ENCODE measurements at places on chromosomes 7 and 10.

- DNase-seq = no peak
Observed at GRCh38 chr10:123681285-123681684, 15.1 kb downstream of the GPR26 start.

DNA sequence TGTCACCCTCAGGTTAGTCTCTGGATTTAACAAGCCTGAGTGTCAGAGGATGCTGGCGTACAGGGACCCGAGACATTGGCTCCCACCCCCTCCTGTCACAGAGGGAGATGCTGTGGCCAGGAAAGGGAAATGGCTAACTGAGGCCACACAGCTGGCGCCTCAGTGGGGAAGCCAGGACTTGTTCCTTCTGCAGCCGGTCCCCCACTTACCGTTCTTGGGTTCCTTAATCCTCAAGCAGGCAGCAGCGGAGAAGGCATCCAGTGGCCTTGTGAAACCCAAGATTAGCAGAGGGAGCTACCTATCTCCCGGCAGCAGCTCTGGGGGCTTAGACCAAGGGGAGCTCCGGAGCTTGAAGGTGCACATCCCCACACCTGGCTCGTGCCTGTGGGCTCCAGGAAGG, 65.4 kb downstream of the NEURL1 start:
- DNase-seq = no peak

DNA sequence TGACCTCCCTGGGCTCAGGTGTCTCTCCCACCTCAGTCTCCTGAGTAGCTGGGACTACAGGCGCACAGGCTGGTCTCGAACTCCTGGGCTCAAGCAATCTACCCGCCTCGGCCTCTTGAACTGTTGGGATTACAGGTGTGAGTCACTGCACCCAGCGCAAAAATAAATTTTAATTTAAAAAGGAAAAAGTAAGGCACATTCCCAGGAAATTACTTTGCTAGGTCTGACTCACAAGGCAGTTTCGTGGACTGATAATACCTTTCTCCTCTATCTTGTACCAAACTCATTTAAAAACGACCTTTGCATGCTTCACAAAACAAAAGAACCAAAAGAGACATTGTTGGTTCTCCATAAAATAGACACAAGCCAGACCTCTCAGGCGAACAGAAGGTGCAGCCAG, 29.7 kb downstream of the PARP12 start:
- DNase-seq = no peak

DNA sequence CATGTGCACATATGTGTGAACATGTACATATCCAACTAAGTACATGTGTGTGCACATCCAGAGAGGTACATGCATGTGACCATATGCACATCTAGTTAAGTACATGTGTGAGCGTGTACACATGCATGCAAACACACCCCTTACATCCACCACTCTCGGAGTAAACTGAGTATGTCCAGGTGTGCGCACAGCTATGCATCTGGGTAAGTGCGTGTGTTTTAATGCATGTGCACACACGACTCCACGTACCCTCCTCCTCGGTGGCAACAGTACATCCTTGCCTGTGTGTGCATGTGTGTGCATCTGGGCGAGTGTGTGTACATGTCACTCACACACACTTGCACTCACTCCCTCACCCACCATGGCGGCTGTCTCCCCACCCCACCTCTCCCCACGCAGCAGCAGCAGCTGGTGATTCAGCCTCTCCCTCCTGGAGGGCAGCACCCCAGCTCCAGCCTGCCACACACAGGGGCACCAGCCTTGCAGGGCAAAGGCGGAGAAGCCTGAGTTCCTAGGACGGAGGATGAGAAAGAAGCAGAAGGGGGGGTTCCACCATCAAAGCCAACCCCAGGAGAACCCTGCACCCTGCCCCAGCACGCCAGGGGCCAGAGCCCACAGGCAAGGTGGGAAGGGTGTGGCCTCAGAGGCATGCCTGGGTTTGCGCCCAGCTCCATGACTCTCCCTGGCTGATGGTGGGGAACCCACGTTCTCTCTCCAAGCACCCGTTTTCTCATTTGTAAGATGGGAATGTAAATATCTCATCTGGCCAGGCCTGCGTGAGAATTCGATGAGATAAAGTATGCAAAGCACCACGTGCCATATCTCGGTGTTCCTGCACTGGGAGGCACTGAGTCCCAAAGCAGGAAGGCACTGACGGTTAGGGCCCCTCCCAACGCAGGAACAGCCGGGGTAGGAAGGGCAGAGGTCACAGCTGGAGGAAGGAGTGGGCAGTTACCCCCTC, 27.7 kb upstream of the DNAAF5 start:
- DNase-seq = no peak

DNA sequence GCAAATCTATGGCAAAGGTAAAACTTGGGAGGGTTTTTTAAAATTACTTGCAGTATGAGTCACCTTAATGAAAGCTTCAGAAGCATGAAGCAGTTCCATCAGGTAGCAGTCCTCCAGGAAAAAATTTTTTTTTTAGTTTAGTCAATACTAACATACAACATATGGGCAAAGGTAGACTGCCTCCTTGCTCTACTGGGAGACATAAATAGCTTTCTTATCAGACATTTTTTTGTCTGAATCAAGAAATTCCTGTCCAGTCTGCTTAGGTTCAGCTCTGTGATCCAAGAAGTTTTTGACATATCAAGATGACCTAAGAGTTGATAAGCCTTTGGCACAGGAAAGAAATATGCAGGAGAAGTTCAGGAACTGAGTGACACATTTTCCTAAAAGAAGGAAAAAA, 171.5 kb upstream of the TCF7L2 start:
- DNase-seq = no peak

- no peak for DNase-seq
Observed at GRCh38 chr7:133824132-133824531, 303.0 kb upstream of the LRGUK start.

- no peak for DNase-seq
Observed at GRCh38 chr7:151844071-151844824, 32.7 kb downstream of the PRKAG2 start.

DNA sequence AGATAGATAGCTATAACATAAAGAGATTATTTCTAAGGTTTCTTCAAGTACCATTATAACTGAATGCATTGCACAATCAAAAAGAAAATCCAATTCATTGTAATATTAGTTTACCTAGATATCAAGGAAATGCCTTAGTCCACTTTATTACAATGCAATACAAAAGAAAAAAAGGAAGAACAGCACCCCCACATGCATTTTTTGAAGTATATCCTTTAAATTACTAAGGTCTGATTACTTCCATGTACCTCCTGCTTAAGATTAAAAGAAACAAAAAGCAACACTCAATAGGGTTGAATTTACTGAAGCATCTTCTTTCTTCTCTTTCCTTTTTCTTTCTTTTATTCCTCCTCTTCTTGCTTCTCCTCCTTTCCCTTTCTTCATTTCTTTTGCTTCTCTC, 973.8 kb upstream of the LRRTM3 start:
- no peak for DNase-seq

- no peak for DNase-seq
Observed at GRCh38 chr10:78428579-78428978, 394.9 kb downstream of the RPS24 start.

GRCh38 chr10:42975005-42975493, 101.8 kb upstream of the RET start:
- DNase-seq = no peak

DNA sequence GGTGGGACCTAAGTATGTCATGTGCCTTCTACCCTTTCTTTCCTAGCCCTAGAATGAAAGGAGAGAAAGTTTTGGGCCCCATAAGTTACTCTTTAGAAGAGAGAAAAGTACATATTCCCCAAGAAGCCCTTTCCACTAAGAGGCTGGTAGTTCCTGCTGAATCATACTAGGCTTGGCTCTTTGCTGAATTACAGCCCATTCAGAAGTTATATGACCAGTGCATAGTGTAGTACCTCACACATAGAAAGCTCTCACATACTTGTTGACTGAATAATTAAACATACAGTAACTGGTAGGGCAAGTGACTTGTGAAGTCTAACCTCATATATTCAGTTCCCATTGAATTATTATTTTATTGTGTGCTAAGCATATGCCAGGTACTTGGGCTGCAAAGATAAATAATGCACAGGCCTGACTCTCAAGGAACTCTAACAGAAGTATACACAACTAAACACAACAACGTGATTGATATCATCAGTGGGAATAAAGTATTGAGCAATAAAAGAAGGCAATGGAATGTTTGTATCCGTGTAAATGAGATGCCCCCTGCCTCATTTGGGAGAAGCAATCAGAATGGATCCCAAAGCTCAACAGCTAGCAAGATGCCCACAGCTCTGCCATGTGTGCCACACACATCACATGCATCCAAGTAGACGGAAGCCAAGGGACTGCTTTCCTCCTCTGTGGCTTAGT, 38.9 kb upstream of the UBN2 start:
- no peak for DNase-seq

DNA sequence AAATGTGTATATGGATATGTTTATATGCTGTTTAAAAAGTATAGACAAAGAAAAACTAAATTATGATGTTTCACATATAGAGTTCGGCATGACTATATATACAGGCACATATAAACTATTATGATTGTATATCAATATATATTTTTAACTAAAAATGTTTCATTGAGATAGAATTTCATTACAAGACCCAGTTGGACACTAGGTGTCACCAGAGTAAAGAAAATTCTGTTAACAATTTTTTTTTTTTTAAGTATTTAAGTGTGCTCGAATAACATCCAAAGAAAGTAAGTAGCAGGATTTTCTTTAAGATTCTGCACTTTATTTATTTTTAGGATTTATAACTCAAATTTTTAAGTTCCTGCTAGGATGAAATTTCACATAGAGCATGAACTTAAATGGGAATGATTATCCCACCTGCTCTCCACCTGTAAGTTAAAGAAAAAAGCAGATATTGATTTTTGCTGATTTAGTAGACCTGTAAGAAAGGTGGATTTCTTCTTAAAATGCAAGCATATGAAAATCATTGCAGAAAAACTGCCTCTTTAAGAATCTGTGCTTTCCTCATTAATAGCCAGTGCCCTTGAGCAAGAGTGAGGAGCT, 961.5 kb downstream of the PCDH15 start:
- DNase-seq = no peak

DNA sequence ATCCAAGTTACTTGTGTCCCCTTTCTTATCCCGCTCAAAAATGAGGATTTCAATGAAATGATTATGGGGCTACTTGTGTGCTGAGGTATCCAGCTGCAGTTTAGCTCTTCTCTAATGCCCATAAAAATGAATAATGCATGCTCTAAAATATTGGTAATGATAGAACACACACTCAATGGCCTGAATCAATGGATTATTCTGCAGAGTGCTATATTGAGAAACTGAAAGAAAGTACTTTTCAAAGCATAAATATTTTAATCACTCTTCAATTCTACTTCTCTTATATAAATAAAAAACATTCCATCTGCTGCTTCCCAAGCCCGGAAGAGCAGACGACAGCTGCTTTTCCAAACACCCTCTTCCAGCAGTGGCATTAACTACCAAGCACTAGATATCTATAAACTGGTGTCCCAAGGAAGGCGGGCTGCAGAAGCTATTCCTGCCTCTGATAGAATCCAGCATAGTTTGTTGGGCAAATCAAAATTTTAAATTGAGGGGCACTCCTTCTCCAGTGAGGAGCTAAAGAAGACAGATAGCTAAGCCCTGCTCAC, 284.9 kb upstream of the AOAH start:
- DNase-seq = no peak

- DNase-seq = no peak
Observed at GRCh38 chr10:125039354-125039769, 97.4 kb downstream of the ZRANB1 start.

- no peak for DNase-seq
Observed at GRCh38 chr10:118511711-118512110, 83.7 kb downstream of the PRLHR start.

- no peak for DNase-seq
Observed at GRCh38 chr10:118449521-118449920, 107.4 kb upstream of the FAM204A start.

- DNase-seq = no peak
Observed at GRCh38 chr7:57423768-57424167, 26.2 kb upstream of the ZNF716 start.
